ENCODE measurements at places on chromosomes 1 and 21.

DNA sequence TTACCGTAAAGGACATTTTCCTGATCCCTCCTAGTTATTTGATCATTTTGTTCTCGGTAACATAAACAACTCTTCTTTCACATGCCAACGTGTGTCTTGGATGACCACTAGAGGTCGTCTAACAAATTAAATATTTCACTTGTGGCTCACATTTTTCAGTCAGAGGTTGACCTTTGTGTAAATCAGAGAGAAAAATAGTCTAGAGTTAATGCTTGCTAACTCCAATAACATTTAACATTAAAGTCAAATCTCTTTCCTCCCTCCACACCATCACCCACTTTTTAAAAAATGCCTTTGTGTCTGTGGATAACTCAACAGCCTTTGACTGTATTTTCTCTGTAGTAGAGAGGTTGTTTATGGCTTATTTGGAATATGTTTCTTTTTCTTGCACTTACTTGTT, 220.5 kb upstream of the B3GALT2 start:
- DNase-seq = no peak
- H3K27ac ChIP-seq = no peak overlapping the region
- no peaks in the 10 kb centered on the region for H3K36me3 ChIP-seq

- peaks cover 70% of the 10 kb centered on the region for H3K27me3 ChIP-seq
- no peaks in the 10 kb centered on the region for H3K36me3 ChIP-seq
- peaks cover 41% of the 10 kb centered on the region for H3K4me1 ChIP-seq
- peak overlapping the region; percentile 85 for H3K4me3 ChIP-seq
- H3K27ac ChIP-seq = no peak overlapping the region
Measured at GRCh38 chr1:200302921-200303290, 106.9 kb downstream of the ZNF281 start.

GRCh38 chr1:10958614-10959013, 53.8 kb upstream of the TARDBP start:
- peaks cover 49% of the 10 kb centered on the region for H3K27me3 ChIP-seq
- H3K4me3 ChIP-seq = no peak overlapping the region
- no peaks in the 10 kb centered on the region for H3K36me3 ChIP-seq
- H3K4me1 ChIP-seq = peaks cover 23% of the 10 kb centered on the region
- no peak for DNase-seq
- no peak overlapping the region for H3K27ac ChIP-seq

- no peak overlapping the region for H3K4me3 ChIP-seq
- H3K27ac ChIP-seq = peak overlapping the region; percentile 56
- peaks cover 39% of the 10 kb centered on the region for H3K4me1 ChIP-seq
- DNase-seq = no peak
- no peaks in the 10 kb centered on the region for H3K27me3 ChIP-seq
Measured at GRCh38 chr1:183630748-183631147, 4.8 kb downstream of the ARPC5 start.

- no peaks in the 10 kb centered on the region for H3K36me3 ChIP-seq
- no peak overlapping the region for H3K27ac ChIP-seq
- DNase-seq = no peak
- H3K27me3 ChIP-seq = peaks cover under 1% of the 10 kb centered on the region
Measured at GRCh38 chr1:242425232-242425631, 99.3 kb downstream of the PLD5 start.

GRCh38 chr1:204980840-204981405, 62.1 kb upstream of the CNTN2 start:
- H3K36me3 ChIP-seq = no peaks in the 10 kb centered on the region
- DNase-seq = no peak
- H3K27ac ChIP-seq = no peak overlapping the region

DNA sequence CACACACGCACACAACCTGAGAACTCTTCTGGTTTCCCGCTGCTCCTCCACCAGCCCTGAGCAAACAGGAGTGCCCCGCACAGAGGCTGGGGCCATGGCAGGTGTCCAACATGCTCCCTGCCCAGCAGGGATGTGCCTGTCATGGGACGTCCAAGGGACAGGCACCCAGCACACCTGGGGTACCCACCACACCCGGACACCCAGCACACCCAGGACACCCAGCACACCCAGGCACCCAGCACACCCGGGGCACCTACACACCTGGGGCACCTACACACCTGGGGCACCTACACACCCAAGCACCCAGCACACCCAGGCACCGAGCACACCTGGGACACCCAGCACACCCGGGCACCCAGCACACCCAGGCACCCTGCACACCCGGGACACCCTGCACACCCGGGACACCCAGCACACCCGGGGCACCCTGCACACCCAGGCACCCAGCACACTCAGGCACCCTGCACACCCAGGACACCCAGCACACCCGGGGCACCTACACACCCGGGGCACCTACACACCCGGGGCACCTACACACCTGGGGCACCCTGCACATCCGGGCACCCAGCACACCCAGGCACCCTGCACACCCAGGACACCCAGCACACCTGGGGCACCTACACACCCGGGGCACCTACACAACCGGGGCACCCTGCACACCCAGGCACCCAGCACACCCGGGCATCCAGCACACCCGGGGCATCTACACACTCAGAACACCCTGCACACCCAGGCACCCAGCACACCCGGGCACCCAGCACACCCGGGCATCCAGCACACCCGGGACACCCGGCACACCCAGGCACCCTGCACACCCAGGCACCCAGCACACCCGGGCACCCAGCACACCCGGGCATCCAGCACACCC, 37.9 kb downstream of the UBE2G2 start:
- H3K27ac ChIP-seq = no peak overlapping the region
- no peak overlapping the region for H3K4me3 ChIP-seq
- DNase-seq = no peak
- H3K36me3 ChIP-seq = peaks cover 3% of the 10 kb centered on the region
- peaks cover 49% of the 10 kb centered on the region for H3K4me1 ChIP-seq

GRCh38 chr1:178941849-178942248, 71.0 kb upstream of the ANGPTL1 start:
- peak overlapping the region; percentile 8 for H3K27ac ChIP-seq
- H3K27me3 ChIP-seq = peaks cover 8% of the 10 kb centered on the region
- peaks cover 75% of the 10 kb centered on the region for H3K4me1 ChIP-seq
- H3K36me3 ChIP-seq = no peaks in the 10 kb centered on the region
- no peak for DNase-seq

- H3K27me3 ChIP-seq = peaks cover 9% of the 10 kb centered on the region
- H3K36me3 ChIP-seq = peaks cover 19% of the 10 kb centered on the region
- peaks cover 59% of the 10 kb centered on the region for H3K4me1 ChIP-seq
- H3K4me3 ChIP-seq = no peak overlapping the region
- H3K27ac ChIP-seq = no peak overlapping the region
Measured at GRCh38 chr1:245463392-245464165, 308.8 kb downstream of the KIF26B start.

- no peak for DNase-seq
- peaks cover 21% of the 10 kb centered on the region for H3K4me1 ChIP-seq
- peaks cover 39% of the 10 kb centered on the region for H3K27me3 ChIP-seq
- H3K4me3 ChIP-seq = no peak overlapping the region
- H3K27ac ChIP-seq = no peak overlapping the region
- H3K36me3 ChIP-seq = no peaks in the 10 kb centered on the region
Measured at GRCh38 chr1:22745669-22746585, 35.3 kb downstream of the EPHB2 start.

- peak overlapping the region; percentile 44 for H3K27ac ChIP-seq
- H3K4me1 ChIP-seq = peaks cover 41% of the 10 kb centered on the region
- no peak for DNase-seq
- H3K27me3 ChIP-seq = no peaks in the 10 kb centered on the region
- H3K36me3 ChIP-seq = peaks cover 60% of the 10 kb centered on the region
- no peak overlapping the region for H3K4me3 ChIP-seq
Measured at GRCh38 chr1:116951200-116951935, 41.7 kb downstream of the PTGFRN start.

DNA sequence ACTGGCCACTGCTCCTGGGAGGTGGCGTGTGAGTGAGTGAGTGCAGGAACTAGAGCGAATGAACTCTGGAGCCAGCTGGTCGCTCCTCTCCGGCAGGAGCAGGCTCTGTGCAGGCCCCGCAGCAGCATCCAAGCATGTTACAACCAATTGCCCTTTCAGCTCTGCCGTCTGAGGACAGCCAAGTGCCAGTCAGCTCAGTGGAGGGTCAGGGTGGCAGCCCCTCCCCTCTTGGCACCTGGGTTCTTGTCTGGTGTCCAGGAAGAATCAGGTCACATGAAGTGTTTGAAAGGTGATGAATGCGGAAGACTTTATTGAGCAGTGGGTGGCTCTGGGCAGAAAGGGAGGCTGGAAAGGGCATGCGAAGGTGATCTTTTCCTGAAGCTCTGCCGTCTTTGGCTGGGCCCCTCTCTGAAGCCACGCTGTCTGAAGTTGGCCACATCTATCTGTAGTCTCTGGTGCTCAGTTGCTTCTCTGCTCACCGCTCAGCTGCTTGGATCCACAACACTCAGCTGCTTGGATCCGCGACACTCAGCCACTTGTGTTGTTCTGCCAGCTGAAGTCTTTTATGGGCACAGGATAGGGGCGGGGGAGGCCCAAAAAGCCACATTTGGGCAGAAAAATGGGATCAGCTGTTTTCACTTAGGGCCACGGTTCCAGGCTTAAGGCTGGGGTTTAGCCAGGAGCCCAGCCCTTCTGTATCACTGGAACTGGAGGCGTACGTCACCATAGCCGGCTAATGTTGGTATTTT, 139.8 kb downstream of the ADSS2 start:
- DNase-seq = no peak
- peaks cover 12% of the 10 kb centered on the region for H3K4me1 ChIP-seq

- no peak overlapping the region for H3K27ac ChIP-seq
- H3K4me3 ChIP-seq = no peak overlapping the region
- peaks cover 6% of the 10 kb centered on the region for H3K27me3 ChIP-seq
- H3K36me3 ChIP-seq = no peaks in the 10 kb centered on the region
Measured at GRCh38 chr21:40505681-40506080, 341.3 kb downstream of the DSCAM start.

DNA sequence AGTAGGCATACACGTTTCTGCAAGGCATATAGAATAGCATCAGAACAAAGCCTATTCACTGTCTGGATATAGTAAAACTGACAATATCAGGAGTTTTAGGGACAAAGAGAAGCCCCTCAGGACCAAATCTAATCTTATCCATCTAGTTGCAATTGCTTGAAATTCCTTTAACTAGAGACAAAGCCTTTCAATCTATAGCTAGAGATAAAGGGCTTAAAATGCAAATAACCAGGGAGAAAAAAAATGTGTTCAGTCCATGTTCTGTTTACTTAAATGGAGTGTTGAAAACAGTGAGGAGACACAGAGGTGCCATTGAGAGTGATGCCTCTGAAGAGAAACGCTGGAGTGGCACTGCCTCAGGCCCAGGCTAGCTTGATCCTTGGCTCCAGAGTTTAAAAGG, 286.1 kb downstream of the DPYD start:
- H3K4me3 ChIP-seq = no peak overlapping the region
- DNase-seq = no peak
- no peaks in the 10 kb centered on the region for H3K27me3 ChIP-seq
- H3K36me3 ChIP-seq = no peaks in the 10 kb centered on the region
- no peak overlapping the region for H3K27ac ChIP-seq

GRCh38 chr1:199291022-199291740, 652.3 kb downstream of the PTPRC start:
- H3K27ac ChIP-seq = no peak overlapping the region
- no peak for DNase-seq
- H3K27me3 ChIP-seq = peaks cover 3% of the 10 kb centered on the region

GRCh38 chr1:178066908-178067614, 26.8 kb upstream of the RASAL2 start:
- H3K36me3 ChIP-seq = no peaks in the 10 kb centered on the region
- H3K27me3 ChIP-seq = peaks cover 7% of the 10 kb centered on the region
- no peak for DNase-seq
- peaks cover 5% of the 10 kb centered on the region for H3K4me1 ChIP-seq
- H3K27ac ChIP-seq = no peak overlapping the region
- H3K4me3 ChIP-seq = no peak overlapping the region

- H3K36me3 ChIP-seq = peaks cover 11% of the 10 kb centered on the region
- no peak overlapping the region for H3K4me3 ChIP-seq
- no peak for DNase-seq
- H3K27ac ChIP-seq = no peak overlapping the region
- no peaks in the 10 kb centered on the region for H3K27me3 ChIP-seq
Measured at GRCh38 chr1:243595527-243596210, 254.4 kb downstream of the AKT3 start.

GRCh38 chr1:210477328-210477924, 148.7 kb downstream of the HHAT start:
- H3K4me3 ChIP-seq = no peak overlapping the region
- no peak for DNase-seq
- H3K27ac ChIP-seq = no peak overlapping the region
- H3K27me3 ChIP-seq = no peaks in the 10 kb centered on the region

DNA sequence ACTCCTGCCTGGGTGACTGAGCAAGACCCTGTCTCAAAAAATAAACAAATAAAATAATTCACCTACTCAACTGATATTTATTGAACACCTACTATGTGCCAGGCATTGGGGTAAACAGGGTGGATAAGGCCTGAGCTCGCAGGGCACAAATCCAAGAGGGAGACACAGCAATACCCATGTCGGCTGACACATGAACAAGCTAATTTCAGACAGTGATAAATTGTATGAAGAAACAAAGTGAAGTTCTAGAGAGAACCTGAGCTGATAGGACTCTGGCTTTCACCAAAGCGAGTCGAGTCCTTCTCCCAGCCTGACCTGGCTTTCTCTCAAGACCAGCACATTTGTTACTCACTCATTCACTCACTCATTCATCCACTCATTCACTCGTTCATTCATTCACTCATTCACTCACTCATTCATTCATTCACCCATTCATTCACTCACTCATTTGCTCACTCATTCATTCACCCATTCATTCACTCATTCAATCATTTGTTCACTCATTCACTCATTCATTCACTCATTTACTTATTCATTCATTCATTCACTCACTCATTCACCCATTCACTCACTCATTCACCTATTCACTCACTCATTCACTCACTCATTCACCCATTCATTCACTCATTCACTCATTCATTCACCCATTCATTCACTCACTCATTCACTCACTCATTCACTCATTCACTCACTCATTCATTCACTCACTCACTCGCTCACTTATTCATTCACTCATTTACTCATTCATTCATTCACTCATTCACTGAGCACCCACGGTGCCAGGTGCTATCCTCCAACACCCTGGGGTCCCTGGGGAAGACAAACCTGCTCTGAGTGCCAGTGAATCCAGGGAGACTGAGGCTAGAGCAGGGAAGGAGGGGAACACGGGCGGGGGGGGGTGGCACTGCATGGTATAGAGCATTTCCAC, 37.4 kb upstream of the CASZ1 start:
- peaks cover 56% of the 10 kb centered on the region for H3K4me1 ChIP-seq
- peaks cover 51% of the 10 kb centered on the region for H3K27me3 ChIP-seq
- H3K4me3 ChIP-seq = no peak overlapping the region
- H3K27ac ChIP-seq = no peak overlapping the region
- DNase-seq = no peak

- H3K4me3 ChIP-seq = no peak overlapping the region
- peaks cover 3% of the 10 kb centered on the region for H3K27me3 ChIP-seq
- no peak overlapping the region for H3K27ac ChIP-seq
- DNase-seq = peak; percentile 88
Measured at GRCh38 chr1:151534662-151535278, 5.3 kb upstream of the TUFT1 start.

Measured in nephron progenitor cell (in vitro differentiated cells).